Stimulated activated CD4-positive, alpha-beta T cell treated with anti-CD3 and anti-CD28 coated beads, Interleukin-1b, Interleukin-23, amount 100 ng/mL, for 1 hour (primary cell): ENCODE measurements at places on chromosomes 4 and X.

- no peak for DNase-seq
Observed at GRCh38 chr4:144410230-144410783, 235.6 kb upstream of the HHIP start.

DNA sequence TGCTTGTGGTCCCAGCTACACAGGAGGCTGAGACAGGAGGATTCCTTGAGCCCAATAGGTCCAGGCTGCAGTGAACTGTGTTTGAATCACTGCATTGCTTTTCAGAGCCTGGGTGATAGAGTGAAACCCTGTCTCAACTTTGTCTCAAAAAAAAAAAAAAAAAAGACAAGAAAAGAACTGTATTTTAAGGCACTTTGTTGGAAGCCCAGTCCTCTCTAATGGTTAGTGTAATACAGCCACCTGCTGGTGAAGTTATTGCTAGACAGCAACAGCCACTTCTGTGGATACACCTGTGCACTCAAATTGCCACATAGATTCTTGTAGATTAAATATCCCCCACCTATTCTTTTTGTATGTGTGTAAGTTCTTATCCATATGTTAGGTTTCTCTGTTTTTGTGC is 10.1 kb upstream of the FGG start:
- no peak for DNase-seq

DNA sequence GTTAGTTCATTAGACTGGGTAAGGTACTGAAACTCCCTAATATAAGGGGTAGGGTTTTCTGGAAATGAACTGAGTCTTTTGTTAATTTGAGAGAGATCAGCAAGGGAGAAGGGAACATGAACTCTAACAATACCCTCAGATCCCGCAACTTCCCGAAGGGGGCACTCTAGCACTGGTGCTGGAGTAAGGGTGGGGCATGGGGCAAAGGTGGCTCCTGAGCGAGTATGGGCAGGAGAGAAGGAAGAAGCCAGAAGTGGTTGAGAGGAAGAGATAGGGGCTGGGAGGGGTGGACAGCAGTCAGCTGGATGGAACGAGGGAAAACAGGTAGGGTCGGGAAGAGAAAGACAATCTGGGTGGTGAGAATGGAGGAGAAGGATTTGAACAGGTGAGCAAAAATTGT is 183.2 kb upstream of the MAGEE2 start:
- no peak for DNase-seq

DNA sequence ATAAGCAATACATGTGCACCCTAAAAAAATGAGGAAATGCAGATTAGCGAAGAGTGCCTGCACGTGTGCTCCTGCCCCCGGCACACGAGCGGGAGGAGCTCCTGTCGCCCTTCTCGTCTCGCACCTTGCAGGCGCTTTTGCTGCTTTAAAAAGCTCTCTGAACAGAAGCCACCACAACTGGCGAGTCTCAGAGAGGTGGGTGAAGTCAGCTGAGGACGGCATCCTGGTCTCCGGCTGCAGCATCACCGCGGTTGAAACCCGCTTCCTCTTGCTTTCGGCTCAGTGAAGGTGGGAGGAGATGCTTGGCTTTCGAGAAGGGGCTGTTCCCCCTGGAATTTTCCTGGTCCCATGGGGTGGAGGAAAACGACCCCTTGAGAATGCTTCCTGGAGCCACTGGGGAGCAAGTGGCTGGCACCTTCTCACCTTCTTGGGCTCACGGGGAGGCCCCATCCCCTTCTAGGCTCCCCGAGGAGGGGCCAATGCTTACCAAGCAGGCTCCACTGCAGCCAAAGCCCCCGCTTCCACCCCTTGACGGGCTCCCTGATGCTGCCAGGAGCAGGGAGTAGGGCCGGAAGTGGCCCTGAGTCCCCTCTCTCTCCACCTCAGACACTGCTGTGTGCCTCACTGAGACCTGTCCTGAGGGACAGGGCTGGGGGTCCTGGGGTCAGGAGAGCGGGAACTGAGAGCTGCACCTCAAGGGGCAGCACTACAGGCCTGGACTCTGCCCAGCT is 29.2 kb upstream of the MXD4 start:
- DNase-seq: peak; percentile 45

DNA sequence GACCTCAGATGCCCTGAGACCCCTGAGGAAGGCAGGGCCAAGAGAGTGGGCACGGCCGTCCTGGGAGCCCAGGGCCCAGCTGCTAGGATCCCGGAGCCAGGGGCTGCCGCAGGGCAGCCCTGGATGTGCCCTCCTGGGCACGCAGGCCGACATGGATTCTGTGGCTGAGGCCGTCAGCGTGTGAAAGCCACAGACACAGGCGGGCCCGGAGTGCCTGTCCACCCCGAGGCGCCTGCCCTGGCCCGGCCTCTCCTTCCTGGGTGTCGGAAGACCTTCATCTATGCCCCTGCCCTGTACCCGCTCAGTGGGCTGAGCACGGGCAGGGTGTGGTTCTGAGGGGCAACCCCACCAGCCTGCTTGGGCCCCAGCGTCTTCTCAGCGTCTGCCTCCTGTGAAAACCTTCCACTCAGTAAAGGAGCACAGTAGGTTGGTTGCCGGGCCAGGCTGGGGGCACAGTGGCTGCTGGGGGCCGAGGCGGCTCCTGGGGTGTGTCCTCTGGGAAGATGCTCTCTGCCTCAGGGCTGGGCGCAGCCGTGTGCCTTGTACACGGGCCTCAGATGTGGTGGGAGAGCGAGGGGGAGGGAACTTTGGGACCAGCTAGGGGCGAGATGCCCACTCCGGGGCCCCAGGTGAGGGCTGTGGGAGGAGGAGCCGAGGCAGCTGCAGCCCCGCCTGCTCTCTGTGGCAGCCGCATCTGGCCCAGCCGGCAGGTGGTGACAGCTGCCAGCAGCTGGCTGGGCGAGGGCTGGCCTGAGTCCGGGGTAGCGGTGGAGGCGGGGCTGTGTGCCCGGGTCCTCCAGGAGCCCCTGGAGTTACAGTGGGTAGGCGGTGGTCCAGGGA is 20.8 kb downstream of the FGFRL1 start:
- DNase-seq: no peak

DNA sequence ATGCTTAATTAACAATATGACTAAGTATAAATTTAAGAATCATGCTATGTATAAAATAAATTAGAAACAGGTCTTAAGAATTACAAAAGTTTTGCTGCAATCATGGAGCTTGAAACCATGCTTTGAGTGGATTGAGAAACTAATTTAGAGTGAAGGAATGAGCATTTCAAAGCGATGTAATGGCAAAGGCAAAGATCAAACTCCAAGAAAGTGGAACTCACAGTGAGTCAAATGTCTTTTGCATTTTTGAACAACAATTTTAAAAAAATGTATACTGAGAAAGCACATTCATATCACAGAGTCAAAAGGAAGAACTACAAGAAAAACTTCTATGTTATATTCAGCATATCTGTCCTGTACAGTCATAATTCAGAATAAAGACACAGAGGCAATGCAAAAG is 6.6 kb downstream of the GPRIN3 start:
- no peak for DNase-seq

GRCh38 chr4:48380583-48381167 is 39.3 kb downstream of the SLAIN2 start:
- no peak for DNase-seq

DNA sequence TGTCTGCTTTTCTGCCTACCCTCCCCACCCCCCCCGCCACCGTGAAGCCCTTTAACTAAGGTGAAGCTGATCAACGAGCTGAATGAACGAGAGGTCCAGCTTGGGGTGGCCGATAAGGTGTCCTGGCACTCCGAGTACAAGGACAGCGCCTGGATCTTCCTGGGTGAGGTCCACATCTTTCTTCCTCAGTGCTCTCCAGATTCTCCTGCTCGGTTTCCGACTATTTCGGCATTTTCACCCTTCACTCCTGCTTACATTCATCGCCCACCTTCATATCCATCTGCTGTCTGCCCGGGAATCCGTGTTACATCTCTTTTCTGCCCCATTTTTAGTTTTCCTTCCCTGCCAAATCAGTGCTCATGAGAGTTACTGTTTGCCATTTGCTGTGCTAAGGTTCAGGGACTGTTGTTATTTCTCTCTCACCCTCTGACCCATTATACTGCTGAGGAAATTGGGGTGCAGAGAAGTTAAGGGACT is 459 bp downstream of the RBMX2 start:
- DNase-seq: no peak

- no peak for DNase-seq
Observed at GRCh38 chr4:88660446-88661294, 37.0 kb downstream of the NAP1L5 start.

DNA sequence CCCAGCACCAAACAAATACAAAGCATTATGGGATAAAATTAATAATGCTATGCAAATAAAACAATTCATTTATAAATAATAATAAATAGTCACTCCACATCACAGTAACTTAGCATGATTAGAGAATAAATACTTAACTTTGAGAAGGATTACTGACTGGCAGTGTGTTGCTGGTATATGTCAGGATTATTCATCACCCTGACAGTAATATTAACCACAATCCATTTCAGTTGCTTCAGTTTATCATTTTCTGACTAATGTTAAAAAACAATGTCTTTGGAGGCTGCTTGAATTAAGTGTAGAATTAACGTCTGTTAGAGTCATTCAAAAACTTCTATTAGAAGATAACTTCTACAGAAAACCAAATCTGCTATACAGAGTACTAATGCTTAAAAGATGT is 124.1 kb upstream of the MAB21L2 start:
- no peak for DNase-seq

DNA sequence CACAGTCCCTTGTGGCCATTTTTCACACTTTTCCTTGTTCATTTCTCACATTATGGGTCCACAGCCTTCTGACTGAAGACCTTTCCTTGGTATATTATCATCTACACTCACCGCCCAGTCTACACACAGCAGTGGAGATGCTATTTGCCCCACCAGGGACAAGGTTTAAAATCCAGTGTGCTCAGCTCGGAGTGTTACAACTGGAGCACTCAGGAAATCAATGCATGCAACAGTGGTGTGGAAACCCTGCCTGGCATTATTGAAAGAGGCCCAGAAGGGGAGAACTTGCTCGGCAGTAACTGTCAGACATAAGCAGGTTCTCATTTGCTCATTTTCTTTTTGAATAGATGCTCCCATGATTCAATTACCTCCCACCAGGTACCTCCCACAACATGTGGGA is 340.9 kb downstream of the DHRSX start:
- DNase-seq: no peak

DNA sequence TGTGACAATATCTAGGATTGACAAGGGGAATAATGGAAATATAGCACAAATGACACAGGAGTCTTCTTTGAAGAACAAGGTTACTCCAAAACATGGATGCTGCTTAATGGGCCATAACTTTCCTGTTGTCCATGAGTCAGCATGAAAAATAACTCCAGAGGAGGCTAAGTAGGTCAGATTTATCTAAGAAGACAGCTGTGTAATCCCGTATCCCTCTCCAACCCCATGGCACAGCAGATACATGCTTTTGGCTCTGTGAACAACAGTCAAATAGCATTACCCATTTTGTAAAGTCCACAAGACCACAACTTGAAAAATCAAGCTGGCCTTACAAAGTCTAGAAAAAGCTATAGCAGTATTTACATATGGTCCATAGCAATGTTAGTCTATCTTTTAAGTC is 2.1 kb upstream of the TMEM131L start:
- no peak for DNase-seq

GRCh38 chr4:176052744-176053143 is 12.9 kb upstream of the WDR17 start:
- no peak for DNase-seq

DNA sequence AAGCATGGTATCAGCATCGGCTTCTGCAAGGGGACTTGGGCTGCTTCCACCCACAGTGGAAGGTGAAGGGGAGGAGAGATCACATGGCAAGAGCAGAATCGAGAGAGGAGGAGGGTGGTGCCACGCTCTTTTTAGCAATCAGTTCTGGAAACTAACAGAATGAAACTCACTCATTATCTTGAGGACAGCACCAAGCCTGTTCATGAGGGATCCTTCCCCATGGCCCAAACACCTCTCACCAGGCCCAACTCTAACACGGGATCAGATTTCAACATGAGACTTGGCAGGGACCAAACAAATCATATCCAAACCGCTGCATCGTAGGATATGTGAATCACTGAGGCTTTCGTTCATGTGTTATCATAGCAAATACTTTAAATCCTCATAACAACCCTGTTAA is 125.5 kb downstream of the GPC3 start:
- no peak for DNase-seq

GRCh38 chrX:42978655-42979379 is 200.9 kb upstream of the PPP1R2C start:
- DNase-seq: no peak

DNA sequence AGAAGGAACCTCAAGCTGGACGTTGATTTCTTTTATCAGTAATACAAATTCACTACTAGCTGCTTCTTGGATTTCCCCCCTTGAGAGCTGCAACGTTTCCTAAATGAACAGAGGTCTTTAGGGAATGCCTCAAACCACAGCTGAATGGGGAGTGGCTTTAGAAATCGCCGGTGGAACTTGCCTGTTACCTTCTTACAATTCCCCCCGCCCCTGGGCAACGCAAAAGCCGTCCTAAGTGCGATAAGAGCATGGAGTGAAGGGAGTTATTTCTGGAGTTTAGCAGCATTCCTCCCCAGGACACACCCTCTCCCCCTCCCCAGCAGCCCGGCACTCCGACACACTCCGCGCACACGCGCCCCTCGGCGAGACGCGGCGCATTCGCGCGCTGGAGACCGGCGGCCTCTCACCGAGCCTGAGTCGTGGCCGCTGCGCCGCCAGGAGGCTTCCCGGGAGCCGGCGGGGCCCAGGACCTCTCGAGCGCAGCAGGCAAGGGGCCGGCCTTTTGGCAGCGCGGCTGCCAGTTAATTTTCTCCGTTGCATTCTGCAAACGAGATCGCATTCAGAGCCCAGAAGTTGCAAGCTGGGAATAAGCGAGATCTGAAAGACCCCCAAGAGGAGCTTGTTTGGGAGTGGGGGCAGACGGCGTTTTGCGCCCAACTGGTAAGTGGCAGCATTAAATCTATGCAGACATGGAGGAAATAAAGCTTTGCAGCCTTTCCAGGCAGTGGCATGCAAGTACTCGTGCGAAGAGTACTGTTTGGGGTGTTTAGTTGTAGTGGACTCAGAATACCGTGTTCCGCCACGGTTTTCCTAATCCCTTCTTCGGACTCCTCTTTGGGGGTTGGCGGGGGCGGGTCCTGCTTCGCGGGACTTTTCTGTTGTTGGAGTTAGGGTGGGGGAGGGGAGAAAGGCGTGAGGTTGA is 134.7 kb downstream of the PALLD start:
- no peak for DNase-seq

DNA sequence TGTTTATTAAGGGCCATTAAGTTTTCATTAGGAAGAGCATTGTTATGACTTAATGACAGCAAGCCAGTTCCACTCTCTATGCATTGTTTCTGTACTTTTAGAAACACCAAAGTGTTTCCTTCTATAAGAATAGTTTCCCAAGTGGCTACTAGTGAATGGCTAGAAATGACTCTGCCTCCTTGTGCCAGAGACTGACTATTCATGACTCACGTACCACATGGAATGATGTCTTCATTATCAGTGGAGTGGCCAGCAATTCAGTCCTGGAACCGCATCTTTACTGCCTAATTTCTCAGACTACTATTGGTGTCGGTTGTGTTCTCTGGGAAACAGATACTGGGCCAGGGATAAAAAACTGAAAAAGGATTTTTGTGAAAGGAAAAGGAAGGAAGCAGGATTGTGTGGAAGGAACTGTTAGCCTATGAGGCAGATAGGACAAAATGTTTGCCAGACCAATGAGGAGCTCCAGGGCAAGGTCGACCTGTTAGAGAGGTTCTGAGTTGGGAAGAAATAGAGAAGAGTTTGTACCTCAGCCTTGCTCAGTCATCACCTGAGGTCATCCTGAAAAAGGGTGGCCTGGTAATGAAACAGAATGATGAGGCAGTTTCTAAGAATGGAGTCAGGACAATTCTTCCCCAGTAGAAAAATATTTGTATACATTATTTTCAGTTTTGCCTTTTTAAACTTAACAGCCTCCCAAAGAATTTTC is 218.6 kb downstream of the SPCS3 start:
- DNase-seq: no peak

- no peak for DNase-seq
Observed at GRCh38 chr4:181431006-181431405, 812.2 kb upstream of the TENM3 start.
